ENCODE measurements at places on chromosomes 1 and 21.

DNA sequence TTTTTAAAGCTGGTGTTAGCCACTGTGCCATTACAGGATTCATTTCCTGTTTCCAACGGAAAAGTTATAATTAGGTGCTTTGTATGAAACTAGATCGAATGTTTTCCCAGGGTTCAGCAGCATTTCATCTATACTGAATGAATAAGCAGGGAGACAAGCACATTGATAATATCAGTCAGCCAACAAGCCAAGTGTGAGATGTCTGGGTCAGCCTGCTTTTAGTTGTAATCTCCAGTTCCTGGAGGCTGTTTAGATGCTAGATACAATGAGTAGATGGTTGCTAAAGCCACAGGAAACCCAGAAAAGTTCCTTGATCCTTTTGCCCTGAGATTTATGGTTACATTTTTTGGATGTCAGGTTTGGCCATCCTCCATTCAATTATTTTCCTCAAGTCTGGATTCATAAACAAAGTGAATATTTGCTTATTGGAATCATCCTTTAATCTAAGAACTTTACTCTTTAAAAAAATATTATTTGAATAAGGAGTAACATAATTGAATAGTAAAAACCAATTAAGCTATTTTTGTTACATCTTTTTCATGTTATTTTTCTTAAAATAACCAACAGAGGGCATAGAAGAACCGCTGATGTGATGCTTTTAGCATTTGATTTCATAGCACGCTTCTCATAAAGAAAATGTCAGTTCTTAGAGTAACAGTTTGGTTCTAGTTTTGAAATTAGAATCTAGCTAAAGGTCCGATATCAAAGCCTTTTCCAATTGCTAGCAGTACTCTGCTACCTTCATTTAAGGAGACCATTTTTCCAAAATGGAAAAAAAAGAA, 76.6 kb downstream of the HSPA13 start:
- DNase-seq, result no peak

DNA sequence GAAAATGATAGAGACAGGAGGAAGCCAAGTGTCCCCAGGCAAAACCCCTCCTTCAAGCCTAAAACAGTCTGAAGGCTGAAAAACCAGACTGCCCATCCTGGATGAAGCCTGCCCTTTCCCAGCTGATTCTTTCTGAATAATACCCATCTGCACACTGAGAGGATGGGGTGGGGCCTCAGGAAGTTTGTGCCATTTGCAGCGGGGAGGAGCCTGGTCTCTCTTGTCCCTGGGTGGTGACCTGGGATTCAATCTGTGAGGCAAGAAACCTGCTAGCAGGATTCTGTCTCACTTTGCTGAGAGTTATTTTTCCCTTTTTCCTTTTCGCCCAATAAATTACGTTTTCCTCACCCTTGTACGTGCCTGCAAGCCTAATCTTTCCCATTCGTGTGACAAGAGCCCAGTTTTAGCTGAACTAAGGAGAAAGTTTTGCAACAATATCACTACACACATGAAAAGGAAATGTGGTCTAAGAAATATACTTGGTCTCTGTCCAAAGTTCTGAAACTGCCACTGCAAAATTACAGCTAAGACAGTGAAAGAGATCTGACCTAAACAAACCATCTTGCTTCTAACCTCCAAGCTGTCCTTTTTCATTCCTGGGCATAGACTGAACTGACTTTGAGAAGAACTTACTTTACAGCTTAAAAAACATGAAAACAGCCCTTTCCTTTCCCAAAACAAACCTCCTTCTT, 105.0 kb downstream of the COP1 start:
- no peak for DNase-seq

DNA sequence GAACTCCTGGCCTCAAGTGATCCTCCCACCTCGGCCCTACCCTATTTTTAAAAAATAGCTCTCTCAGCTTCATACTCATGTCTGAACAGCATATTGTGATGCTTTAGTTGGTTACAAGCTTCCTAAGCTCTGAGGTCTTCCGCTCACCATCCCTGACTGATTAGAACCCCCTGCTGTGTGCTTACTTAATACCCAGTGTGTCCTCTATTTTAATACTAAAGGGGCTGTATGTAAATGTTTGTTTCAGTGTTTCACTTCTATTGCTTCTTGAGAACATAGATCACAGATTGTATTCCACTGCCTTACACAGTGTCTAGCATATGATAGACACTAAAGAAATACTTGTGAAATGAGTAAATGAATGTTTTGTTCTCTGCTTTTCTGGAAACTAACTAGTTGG, 29.8 kb downstream of the ZYG11B start:
- DNase-seq, result no peak

- peak; percentile 20 for DNase-seq
These were observed 5.9 kb upstream of the NUF2 start for GRCh38 chr1:163315773-163316374.

GRCh38 chr1:184562806-184563205, 176.0 kb downstream of the C1orf21 start:
- DNase-seq, result no peak

- DNase-seq, result no peak
These were observed 6.5 kb downstream of the ZNF672 start for GRCh38 chr1:248844526-248844925.

GRCh38 chr1:245441689-245442088, 286.9 kb downstream of the KIF26B start:
- no peak for DNase-seq

- DNase-seq, result no peak
These were observed 6.3 kb upstream of the LAD1 start for GRCh38 chr1:201405484-201405831.

- DNase-seq, result no peak
These were observed 27.1 kb downstream of the SHISAL2A start for GRCh38 chr1:52659851-52660596.

GRCh38 chr1:234772345-234773147, 162.6 kb upstream of the IRF2BP2 start:
- DNase-seq, result peak; percentile 69

DNA sequence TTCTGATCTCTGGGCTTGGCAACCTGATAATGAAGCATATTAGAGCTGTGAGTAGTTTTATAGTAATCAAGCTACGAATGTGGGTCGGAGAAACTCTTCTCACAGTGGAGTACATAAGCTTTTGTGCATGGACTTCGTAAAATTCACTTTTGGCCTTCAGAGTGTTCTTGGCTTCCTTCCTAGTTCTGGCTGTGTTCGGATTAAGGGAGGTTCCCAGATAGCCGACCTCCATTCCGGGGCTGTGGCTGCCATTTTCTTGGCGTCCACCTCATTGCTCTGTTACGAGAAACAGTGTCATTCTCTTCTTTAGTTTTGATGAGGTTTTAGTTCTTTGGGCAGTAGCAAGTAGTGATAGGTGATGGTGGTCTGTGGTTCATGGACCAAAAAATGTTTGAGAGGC, 26.3 kb downstream of the CAMTA1 start:
- no peak for DNase-seq

DNA sequence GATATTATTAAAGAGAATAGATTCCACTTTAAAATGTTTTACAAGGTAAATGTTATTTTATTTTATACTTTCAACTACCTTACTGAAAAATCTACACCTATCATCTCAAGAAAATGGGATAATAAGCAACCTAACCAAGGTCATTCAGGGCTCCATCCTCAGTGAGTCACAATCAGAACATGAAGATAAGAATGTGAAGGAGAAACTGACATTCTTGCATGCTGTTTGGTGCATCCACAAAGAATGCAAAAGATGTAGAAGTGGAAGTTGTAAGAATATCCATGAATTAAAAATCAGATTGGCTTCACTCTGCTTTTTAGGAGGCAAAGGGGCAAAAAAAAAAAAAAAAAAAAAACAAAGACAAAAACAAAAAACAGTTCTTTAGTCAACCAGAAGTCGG, 6.5 kb downstream of the WARS2 start:
- DNase-seq, result no peak

- DNase-seq, result no peak
These were observed 88.2 kb downstream of the STUM start for GRCh38 chr1:226636847-226637096.

DNA sequence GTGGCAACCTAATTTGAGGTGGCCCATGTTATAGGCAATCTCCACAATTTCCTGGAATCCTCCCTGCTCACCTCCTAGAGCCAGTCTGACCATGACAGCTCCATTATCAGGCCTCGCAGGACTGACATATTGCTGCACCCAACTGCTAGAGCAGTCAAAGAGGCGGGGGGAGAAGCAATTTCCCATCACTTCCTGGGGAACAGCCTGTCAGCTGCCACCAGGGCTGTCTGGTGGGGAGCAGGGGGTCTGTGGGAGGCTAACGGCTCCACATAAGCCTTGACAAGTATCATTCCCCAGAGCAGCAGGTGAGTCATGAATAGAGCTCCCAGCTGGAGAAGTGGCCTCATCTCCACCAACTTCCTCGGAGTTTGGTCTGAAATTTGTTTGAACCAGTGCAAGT, 322.9 kb downstream of the MATN1 start:
- no peak for DNase-seq

GRCh38 chr21:40186045-40186444, 318.8 kb downstream of the PCP4 start:
- DNase-seq, result no peak

GRCh38 chr21:46057111-46057709, 40.7 kb upstream of the COL6A2 start:
- no peak for DNase-seq

DNA sequence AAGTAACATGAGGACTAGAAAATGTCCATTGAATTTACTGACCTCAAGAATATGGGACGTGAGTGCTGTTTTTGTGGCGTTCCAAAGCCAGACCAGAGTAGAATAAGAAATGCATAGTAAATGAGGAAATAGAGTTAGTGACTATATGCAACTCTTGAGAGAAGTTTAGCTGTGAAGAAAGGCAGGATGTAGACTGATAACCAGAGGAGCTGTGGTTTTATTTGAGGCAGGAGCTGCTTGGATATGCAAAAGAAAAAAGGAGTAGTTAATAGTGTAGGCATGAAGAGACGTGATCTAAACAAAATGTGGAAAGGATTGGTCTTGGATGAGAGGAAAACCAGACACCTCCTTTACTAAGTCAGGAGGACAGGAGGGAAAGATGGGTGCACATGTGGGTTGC, 28.2 kb downstream of the DNAH14 start:
- no peak for DNase-seq

DNA sequence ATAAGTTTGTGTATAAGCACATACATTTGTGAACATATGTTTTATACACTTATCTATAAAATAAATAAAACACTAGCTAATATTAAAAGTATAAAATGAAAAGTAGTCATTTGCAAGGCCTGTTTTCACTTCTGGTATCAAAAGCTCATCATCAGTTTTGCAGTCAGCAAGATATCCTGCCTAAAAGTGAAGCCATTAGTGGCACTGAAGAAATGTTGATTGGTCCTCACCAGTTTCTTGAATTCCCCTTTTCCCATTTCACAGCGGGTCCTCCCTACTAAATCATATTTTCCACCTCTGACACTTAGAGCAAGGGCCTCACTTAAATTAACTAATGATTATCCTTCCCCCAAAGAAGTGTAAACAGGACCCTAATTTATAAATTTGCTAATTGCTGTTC, 6.7 kb downstream of the TBX15 start:
- DNase-seq, result no peak

- no peak for DNase-seq
These were observed 25.1 kb upstream of the NUF2 start for GRCh38 chr1:163296504-163297263.

DNA sequence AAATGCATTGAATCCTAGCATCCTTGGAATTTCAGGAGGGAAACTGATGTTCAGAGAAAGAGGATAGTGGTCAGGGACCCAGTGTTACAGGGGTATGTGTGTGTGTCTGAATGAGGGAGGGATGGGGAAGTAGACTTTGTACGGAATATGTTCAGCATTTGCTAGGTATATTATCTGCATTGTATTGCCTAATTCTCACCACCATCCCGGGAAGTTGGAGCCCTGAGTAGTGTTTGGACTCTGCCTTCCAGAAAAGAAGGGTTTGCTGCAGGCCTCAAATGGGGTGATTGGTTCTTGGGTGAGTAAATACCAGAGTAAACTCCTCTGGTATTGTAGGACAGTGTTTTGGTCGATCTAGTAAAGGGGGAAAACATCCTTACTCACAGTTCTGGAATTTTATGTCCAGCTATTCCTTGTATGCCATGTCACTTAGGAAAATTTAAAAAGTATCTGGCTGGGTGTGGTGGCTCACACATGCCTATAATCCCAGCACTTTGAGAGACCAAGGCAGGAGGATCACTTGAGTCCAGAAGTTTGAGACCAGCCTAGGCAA, 7.1 kb upstream of the ZNF496 start:
- no peak for DNase-seq

- DNase-seq, result no peak
These were observed 14.6 kb downstream of the FAM151A start for GRCh38 chr1:54608566-54609230.

DNA sequence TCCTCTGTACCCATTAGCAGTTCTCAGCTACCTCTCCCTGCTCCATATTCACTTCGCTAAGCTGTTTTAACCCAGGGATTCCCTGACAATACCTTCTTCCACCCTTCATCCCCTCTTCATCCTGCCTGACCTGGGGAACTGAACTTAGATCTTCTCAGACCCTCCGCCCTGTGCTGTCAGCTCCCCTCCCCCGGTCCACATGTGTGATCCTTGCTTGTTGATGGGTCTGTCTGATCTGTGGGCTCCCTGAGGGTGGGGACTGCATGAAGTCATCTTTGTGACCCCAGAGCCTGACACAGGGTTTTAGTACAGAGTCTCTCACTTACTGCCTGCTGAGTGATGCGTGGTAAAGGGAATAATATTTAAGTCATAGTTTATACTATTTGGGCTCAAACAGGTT, 11.8 kb downstream of the CHAF1B start:
- no peak for DNase-seq

GRCh38 chr1:32742199-32742947, 39.8 kb upstream of the SYNC start:
- no peak for DNase-seq

DNA sequence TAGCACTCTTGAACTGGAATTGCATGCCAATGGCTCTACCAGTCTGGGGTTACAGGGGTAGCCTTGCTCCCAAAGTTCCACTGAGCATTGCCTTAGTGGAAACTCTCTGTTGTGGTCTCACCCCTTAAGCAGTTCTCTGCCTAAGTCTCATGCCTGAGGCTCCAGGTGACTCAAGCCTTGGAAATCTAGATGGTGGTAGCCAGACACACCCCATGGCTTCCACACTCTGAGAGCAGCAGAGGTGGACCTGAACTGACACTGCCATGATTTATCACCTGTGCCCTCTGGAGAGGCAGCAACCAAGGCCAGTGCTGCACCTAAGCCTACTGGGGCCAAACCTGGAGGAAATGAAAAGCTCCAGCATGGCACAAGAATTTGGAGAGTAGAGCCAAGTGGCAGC, 285.7 kb upstream of the PKN2 start:
- DNase-seq, result no peak

- DNase-seq, result no peak
These were observed 77.1 kb downstream of the XCL2 start for GRCh38 chr1:168466714-168467131.
